ENCODE measurements at places on chromosomes 3 and 15.

- DNase-seq, result no peak
Observed at GRCh38 chr3:117820658-117821299, 1111.2 kb downstream of the TUSC7 start.

- DNase-seq, result no peak
Observed at GRCh38 chr15:41564960-41565502, 6.0 kb downstream of the TYRO3 start.

DNA sequence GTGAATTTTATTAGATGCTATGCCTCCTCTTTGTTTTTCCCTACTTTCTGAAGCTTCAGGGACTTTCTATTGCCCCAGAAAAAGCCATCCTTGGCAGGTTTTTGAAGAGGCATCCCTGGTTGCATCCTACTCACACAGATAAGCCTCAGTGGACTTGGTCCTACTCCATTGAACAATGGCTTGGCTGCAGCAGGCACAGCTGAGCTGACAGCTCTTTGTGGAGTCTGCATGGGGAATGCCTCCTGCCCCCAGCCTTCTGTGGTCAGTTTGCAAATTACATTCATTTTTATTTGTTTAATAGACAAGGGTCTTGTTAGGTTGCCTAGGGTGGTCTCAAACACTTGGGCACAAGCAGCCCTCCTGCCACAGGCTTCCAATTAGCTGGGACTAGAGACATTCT lies 69.7 kb downstream of the NPAP1 start:
- DNase-seq, result no peak

- no peak for DNase-seq
Observed at GRCh38 chr3:158781849-158782248, 20.0 kb upstream of the MFSD1 start.

GRCh38 chr3:179149406-179149867 lies 1.3 kb downstream of the PIK3CA start:
- DNase-seq, result no peak

GRCh38 chr15:58227706-58228543 lies 89.7 kb downstream of the AQP9 start:
- DNase-seq, result peak; percentile 57

- DNase-seq, result no peak
Observed at GRCh38 chr3:151316267-151316991, at the start of gene GPR87. Gene GPR87, minus strand, starts transcription at chr3:151316820. Its CDS starts 16,720 bp downstream, at chr3:151300100.

DNA sequence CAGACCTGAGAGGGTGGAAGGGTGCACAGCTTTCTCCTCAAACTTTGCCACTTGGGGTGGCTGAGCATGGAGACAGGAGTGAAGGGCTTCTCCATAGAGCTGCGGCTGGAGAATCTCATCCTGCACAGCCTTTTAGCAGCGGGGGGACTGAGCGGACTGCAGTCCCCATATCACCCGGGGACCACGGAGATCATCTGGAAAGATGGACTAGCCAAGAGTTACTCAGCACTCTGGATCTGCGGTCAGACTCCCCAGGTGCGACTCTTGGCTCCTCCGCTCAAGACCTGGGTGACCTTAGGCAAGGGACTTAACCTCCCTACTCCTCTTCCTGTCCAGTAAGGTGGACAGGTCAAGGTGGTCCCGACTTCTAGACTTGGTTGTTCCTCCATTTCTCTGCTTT lies 125.8 kb upstream of the MEF2A start:
- no peak for DNase-seq
